Glutamatergic neuron (in vitro differentiated cells): ENCODE measurements at places on chromosomes 4 and X. TPM values are rescaled to one million over a fixed set of nuclear protein-coding genes. Genes with fewer than 3 reads are reported as not detected.

Gene HS6ST2
- 2.9 TPM for total RNA-seq

Gene MAGEC1
- not detected for total RNA-seq

Gene ANAPC4
- total RNA-seq = 41.3 TPM

Gene SNCA
- total RNA-seq = 15.2 TPM

Gene CT45A10
- total RNA-seq = not detected

Gene ANOS1
- 1.0 TPM for total RNA-seq

Gene CFP
- 0.49 TPM for total RNA-seq

Gene POU3F4
- 1.8 TPM for total RNA-seq

Gene DDIT4L
- not detected for total RNA-seq

Gene KCTD8
- 23.2 TPM for total RNA-seq

GRCh38 chr4:95548738-95549245 lies at the start of gene UNC5C:
UNC5C (minus strand) TSS chr4:95548973.
- DNase-seq = no peak

DNA sequence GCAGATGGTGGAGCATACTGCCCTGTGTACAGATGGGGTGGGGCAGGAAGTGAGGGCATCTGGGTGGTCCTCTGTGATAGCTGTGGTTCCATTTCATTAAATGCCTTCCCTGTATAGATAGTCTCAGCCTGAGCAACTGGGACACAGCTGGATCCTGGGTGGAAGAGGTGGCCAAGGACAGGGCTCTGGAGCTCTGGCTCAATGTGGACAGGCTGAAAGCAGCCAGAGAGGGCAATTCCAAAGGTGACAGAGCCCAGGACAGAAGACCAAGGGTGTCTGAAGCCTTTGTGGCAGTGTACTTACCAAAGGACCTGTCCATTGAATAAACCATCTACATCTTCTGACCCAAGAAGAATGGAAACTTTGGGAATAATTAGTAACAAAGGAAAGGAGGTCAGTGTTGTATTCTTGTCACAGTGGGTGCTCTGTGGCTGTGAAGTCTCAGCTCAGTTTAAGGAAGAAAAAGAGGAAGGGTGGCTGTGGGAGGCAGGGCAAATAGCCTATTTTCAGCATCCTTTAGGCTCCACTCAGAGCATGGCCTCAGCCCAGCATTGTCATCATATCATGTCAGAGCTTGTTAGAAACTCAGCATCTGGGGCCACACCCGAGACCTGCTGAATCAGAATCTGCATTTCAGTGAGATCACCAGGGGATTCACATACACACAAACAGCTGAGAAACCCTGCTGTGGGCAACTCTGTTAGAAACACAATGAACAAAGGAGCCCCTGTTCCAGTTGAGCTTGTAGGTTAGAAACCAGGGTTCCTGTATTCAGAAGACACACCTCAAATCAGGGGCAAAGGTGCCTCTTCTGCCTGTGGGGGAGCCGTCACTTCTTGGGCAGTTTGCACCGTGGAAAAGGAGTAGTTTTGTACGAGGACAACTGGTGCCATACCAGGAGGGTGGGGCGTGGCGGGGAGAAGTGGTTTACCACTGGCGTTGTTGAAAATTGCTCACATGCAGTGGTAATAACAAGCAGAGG lies 168.6 kb downstream of the PTTG2 start:
- DNase-seq = no peak

- no peak for DNase-seq
Measured at GRCh38 chrX:140949233-140949632, 53.2 kb upstream of the SPANXB1 start.

DNA sequence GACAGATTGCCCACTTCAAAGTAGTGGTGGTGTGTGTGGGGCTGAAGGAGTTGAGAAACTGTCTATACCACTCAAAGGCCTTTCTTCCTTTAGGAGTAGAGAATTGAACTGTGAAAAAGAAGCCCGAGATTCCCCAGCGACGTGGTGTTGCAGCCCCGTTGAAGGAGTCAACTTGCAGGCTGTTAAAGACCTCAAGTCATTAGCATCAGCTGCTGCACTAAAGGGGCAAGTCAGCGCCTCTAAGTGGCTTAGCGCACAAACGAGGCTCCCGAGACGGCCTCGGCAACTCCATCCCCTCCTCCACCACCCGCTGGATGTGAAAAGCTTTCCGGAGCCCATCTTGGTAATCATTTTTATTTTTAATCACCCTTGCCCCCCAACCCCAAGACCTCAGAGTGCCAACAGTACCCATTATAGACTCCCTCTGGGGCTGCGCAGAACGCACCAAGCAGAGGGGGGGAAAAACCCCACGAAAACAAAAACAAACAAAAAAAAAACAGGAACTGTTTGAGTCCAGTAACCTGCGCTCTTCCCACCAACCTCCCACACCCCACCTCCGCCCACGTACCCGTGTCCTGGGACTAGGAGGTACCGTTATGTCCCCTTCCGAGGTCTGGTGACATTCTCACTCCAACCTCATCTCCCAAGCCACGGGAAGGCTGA lies 913 bp upstream of the PRDM8 start:
- peak; percentile 67 for DNase-seq

DNA sequence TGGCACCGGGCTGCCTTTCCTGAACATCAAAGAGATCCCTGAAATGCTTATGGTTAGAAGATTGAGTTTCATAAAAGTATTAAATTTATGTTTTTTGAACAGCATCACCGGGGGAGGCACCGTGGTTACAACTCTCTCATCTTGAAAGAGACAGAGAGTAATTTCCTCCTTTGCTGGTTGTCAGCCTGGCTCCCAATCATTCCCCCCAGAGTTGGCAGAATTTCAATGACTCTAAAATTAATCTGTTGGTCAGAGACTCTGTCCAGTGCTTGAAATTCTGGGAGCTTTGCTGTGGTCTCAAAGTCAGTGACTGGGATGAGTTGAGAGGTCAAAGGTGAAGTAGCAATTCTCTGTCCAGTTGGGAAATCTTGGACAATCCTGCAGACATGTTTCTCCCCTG lies 135.9 kb downstream of the RAB28 start:
- no peak for DNase-seq

GRCh38 chrX:101415180-101416145 lies 7.4 kb downstream of the HNRNPH2 start:
- DNase-seq = no peak

GRCh38 chr4:69056921-69057550 lies 39.2 kb upstream of the UGT2B7 start:
- DNase-seq = no peak

- no peak for DNase-seq
Measured at GRCh38 chrX:22024577-22024976, 7.5 kb upstream of the PHEX start.

DNA sequence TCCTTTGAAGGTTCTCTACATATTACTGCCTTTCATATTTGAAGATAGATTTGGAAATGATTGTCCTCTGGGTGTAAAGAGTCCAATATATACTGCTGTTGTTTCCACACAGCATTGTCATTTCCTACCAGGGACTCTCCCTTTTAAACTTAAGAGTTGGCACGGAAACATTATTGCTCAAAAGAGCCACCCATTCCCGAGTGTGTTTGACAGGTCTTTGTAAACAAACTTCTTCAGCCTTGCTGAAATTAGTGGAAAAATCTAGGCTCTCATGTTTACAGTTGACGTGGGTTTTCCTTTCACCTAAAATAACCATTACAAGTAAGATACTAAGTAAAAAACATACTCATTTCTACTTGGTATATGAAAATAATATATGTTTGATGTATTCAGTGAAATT lies 111.4 kb upstream of the LIMCH1 start:
- no peak for DNase-seq

DNA sequence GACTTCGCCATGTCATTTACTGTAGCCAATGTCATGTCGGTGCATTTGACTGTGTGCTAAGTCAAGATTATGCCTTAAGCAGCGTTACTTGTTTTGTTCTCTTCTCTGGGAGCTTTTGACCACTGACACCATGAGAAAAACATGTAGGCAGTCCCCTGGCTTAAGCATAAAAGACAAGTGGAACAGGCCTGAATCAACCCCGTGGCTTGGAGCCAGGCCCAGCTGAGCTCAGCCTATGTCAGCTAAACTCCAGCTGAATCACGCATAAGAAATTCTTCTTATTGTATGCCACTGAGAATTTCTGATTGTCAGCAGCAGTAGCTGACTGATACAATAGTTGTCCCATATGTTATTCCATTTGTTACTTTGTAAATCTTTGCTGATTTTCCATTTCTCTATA lies 261.9 kb downstream of the CBLL2 start:
- no peak for DNase-seq

GRCh38 chr4:84028340-84028739 lies 470.8 kb downstream of the NKX6-1 start:
- DNase-seq = no peak

DNA sequence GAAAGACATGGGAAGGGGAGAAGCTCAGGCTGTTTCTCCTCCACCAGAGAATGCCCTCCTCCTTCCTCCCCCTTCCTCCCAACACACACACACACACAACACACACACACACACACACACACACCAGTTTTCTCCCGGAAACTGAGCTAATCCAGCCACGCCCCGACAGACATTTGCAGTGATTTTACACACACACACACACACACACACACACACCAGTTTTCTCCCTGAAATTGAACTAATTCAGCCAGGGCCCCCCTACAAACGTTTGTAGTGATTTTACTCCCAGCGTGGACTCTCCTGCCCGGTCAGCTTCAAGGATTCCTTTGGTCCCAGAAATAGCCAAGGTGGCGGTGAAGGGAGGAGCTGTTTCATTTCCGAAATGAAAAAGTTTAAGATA lies 32.9 kb upstream of the STX18 start:
- DNase-seq = no peak

DNA sequence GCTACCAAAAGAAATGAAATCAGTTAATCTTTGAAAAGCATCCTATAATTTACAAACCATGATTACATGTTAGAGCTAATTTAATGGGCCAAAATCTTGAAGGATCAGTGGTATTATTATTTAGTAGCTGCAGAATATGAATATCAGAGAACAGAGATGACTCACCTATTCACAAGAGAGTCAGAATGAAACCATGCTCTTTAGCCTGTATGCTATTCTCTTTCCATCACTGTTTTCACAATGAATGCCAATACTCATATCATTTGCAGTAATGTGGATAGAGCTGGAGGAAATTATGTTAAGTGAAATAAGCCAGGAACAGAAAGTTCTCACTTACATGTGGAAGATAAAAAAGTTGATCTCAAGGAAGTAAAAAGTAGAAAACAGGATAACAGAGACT lies 414.1 kb downstream of the CENPC start:
- DNase-seq = no peak

- peak; percentile 78 for DNase-seq
Measured at GRCh38 chr4:4384837-4385236, 2.1 kb upstream of the NSG1 start.

DNA sequence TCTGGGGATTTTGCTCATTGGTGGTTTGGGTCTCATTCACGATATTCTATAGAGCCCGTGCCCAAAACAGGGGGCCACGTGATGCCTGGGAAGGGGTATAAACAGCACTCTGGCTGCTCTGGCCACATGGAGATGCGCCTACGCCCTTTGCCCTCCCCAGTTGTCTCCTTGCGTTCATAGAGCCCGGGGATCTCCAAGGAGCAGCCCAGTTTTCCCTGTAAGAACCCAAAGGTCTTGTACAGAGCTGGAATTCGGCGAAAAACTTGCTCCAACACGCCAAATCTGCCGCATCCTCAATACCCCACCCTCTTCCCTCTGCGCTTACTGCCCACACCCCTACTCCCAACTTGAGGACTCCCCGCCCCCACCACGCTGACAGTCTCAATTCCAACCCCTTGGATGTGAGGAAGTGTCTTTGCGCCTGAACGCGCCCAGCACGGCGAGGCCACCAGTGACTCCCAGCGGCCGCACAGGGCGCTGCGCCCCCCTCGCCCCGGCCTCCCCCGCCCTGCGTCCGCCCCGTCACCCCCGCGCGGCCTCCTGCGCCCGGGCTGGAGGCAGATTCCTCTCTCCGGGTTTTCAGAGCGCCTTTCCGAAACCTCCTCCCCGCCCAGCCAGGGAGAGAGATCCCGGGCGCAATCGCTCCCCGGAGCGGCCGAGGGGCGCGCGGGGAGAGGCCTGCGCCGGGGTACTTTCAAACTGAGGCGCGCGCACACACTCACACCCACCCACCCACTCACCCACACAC lies at the start of gene NHS:
TSS of gene NHS (plus strand) at position 582 of the 748 bp plus-strand sequence. CDS start 558 bp downstream, outside the sequence.
- DNase-seq = peak; percentile 82

- DNase-seq = no peak
Measured at GRCh38 chr4:83269256-83269655, 15.3 kb downstream of the COQ2 start.

- DNase-seq = peak; percentile 43
Measured at GRCh38 chr4:108512615-108513505, 107.5 kb upstream of the RPL34 start.

- DNase-seq = no peak
Measured at GRCh38 chrX:136765821-136766356, 14.8 kb downstream of the ARHGEF6 start.

GRCh38 chrX:318739-319578 lies at the start of gene GTPBP6:
GTPBP6 (minus strand) TSS chrX:318796; CDS start chrX:318787, 9 bp downstream.
- DNase-seq = peak; percentile 98

GRCh38 chr4:79852305-79852730 lies 220.7 kb downstream of the ANTXR2 start:
- peak; percentile 19 for DNase-seq

- DNase-seq = no peak
Measured at GRCh38 chr4:183354219-183354618, 32.0 kb upstream of the CLDN24 start.

GRCh38 chr4:127370604-127371003 lies 262.2 kb upstream of the INTU start:
- no peak for DNase-seq

DNA sequence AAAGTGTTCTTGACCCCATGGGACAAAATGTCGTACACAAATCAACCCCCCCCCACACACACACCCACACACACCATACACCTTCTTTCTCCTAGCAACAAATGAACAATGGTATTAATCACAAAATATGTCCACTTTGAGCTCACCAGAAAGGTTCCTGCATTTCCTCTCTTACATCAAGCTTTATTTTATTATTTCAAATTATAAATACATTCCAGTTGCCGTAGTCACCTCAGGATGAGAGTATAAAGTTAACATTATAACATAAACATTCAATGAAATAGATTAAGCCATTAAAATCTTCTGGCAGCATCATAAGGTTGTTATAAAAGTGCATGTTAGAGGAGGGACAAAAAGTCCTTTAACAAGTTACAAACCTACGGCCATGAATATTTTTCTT lies 7.3 kb downstream of the XK start:
- DNase-seq = no peak

GRCh38 chr4:22802876-22803275 lies 110.1 kb downstream of the GBA3 start:
- no peak for DNase-seq

DNA sequence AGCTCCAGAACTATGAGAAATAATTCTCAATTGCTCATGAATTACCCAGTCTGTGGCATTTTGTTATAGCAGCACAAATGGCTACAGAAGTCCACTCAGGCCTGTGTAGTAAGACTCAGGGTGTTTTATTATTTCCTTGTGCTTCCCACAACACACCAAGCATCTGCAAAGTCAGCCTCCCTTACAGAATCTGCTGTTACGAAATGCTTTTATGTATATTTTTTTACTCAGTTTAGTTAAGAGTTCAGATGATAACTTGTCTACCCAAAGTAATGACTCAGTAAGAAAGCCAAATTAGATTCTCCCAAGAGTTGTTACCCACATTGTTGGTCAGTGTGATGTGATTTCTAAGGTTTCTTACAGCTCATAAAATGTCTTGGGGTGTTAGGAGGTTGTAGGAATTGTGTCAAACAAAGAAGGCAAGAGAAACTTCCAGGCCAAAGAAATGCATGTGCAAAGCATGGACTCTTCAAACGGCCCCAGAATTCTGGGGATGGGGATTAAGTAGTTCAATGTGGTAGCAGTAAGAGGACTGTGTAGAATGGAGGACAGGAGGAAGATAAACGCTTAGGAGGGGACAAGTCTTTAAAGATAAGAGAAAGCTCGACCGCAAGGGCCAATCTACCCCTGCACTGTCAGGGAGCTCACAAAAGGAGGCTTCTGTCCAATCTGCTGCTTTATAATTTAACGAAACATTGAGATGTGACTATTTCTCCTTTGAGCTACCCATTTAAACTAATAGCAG lies 35.4 kb upstream of the TMEM184C start:
- DNase-seq = no peak
